Cardiac septum (tissue), 1 donor: ENCODE measurements at places on chromosomes 4 and X.

- DNase-seq: no peak
These were observed 143.3 kb upstream of the GUCY1A1 start for GRCh38 chr4:155523358-155523757.

DNA sequence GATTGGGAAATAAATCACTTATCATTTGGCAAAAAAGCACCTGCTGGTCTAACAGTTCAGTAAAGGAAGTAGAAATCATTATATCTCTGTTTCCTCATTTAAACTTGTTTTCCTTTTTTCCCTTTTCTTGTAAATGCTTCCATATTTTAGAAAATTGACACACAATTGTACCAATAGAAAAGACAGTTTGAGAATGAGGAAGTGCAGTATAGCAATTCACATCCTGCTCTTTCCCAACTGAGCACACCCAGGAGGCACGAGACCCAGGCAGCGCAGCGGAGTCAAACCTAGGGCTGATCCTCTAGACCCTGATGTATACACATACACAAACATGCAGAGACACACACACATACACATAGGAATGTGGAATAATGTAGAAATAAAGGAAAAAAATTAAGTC is 74.8 kb upstream of the PACRGL start:
- DNase-seq: no peak

- no peak for DNase-seq
These were observed 4.9 kb downstream of the HUWE1 start for GRCh38 chrX:53681661-53682060.

GRCh38 chr4:24108567-24108966 is 218.7 kb upstream of the PPARGC1A start:
- DNase-seq: no peak

DNA sequence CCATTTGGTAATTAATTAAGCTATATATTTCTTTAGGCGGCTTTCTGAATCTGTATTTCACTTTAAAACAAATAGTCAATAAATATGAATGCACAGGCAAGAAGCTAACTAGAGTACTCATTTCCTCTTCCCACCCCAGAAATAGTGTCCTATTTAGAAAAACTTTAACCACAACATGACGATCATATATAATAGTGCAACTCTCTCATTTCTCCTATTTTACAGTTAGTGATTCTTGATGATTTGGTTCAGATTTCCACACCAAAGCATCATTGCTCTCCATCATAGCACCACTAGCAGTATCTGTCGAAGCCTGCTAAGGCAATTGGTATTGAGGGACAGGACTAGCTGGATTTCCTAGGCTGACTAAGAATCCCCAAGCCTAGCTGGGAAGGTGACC is 184.0 kb upstream of the GALNTL6 start:
- no peak for DNase-seq

DNA sequence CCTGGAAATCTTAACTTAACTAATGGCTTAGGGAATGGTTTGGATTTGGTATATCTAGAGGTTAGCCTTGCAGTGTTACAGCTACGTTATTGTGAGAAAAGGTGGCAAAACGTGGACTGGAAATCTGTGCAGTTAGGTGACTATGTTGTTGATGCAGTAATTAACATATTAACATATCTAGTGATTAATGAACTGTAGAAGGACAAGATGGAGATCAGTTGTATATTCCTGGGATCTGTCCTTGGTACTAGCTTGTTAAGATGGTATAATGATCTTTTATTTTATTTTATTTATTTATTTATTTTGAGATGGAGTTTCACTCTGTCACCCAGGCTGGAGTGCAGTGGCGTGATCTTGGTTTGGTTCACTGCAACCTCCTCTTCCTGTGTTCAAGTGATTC is 36.9 kb downstream of the GPAT3 start:
- DNase-seq: no peak

- no peak for DNase-seq
These were observed 110.1 kb downstream of the PGRMC2 start for GRCh38 chr4:128177498-128177897.

DNA sequence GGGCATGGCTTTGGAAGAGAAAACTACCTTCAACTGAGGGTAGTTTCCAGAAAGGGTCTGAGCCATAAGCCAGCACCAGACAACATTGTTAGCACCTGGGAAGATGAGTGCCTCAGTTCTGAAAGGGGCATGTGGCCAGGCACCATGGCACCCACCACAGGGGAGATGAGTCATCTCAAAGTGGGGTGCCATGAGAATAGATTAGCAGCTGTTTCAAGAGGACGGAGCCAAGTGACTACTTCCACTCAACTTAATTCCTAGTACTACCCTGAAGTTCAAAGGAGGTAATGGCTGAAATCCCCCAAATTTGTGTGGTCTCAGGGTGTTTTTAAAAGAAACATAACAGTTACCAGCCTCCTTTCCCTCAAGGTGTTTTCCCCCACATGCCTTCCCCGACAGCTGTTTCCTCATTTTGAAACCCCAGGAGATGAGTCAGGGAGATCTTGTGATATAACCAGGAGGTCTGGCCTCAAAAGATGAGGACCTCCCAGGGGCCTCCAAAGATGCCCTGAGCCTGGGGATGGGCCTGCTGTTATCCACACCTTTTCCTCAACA is 27.8 kb upstream of the FTHL17 start:
- no peak for DNase-seq

- no peak for DNase-seq
These were observed 59.1 kb downstream of the IGFBP7 start for GRCh38 chr4:57051095-57051494.

- no peak for DNase-seq
These were observed 50.7 kb downstream of the SNX12 start for GRCh38 chrX:71017396-71017939.

- DNase-seq: no peak
These were observed 87.5 kb upstream of the UXT start for GRCh38 chrX:47746446-47746845.

- no peak for DNase-seq
These were observed 51.1 kb downstream of the C4orf51 start for GRCh38 chr4:145731028-145731427.

DNA sequence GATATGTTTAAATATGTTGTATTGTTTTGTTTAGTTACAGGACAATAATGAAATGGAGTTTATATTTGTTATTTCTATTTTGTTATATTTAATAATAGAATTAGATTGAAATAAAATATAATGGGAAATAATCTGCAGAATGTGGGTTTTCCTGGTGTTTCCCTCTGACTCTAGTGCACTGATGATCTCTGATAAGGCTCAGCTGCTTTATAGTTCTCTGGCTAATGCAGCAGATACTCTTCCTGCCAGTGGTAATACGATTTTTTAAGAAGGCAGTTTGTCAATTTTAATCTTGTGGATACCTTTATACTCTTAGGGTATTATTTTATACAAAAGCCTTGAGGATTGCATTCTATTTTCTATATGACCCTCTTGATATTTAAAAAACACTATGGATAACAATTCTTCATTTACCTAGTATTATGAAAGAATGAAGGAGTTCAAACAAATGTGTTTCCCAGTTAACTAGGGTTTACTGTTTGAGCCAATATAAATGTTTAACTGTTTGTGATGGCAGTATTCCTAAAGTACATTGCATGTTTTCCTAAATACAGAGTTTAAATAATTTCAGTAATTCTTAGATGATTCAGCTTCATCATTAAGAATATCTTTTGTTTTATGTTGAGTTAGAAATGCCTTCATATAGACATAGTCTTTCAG is 26.9 kb downstream of the NUDT6 start:
- no peak for DNase-seq

- DNase-seq: no peak
These were observed 25.9 kb downstream of the SMIM31 start for GRCh38 chr4:164779811-164780216.

GRCh38 chr4:39825741-39826231 is 127.8 kb downstream of the UBE2K start:
- DNase-seq: no peak

GRCh38 chrX:9416562-9417348 is 48.1 kb upstream of the TBL1X start:
- no peak for DNase-seq

DNA sequence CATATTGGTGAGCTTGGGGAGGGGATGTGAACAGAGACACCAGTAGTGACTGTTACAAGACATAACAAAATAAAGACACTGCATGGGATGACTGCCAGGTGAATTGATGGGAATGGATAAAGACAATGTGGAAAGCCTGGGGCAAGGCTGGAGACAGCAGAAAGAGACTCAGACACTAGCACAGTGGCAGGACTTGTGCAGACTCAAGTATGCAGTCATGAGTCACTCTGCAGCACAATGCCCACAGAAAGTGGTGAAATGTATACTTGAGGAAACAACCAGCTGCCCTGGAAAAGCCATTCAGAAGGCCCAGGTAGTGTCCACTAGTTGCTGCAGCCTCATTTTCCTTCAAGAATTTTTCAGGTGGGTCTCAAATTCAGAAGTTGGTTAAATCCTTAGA is 452.3 kb downstream of the MID1IP1 start:
- no peak for DNase-seq

- DNase-seq: no peak
These were observed 23.5 kb upstream of the PDE6B start for GRCh38 chr4:601612-602558.

- no peak for DNase-seq
These were observed 4.0 kb downstream of the ITIH6 start for GRCh38 chrX:54794028-54794427.

DNA sequence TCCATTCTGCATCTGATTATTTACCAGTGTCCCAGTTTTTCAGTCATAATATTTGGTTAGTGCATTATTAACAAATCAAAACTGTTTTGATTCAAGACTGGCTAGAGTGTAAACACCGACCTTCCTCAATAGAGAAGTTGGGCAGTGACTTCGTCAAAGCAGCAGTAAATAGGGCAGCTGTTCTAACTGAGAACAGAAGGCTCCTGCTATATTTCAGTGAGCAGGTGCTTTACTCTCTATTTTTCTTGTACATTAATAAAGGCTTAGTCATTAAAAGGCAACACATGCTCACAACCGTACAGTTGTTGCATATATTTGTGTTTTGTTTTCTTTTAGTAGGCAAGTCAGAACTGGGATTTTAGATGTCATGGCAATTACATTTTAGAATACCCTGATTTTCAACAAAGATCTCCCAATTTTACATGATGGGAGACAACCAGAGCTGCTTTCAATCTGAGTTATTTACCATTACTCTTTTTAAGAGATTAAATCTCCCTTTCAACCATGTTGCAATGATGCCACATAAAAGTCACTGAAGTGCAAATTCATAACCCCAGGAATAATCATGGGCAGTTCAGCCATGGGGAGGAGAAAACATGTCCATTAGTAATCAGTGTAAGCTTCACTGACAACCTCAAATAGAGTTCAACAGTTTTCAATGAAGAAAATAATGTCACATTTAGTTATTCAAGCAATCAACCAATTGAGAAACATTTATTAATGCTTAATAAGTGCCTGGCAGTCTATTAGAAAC is 233.3 kb downstream of the NDST4 start:
- no peak for DNase-seq

DNA sequence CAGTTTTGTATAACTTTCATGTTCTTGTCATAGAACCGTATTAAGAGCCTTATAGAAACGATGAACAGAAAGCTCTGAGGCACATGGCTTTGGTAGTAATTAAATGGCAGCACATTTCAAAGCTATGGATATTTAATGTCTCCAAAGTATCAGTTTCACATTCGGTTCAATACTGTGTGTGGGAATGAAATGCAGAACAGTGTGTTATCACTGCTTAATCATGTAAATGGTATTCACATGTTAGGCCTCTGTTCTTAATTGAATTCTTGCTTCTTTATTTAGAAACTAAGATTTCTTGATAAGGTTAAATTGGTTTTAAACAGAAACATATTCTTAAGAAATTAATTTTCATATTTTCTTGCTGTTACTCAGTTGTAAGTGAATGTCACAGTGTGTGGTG is 701.0 kb upstream of the PITX2 start:
- no peak for DNase-seq

DNA sequence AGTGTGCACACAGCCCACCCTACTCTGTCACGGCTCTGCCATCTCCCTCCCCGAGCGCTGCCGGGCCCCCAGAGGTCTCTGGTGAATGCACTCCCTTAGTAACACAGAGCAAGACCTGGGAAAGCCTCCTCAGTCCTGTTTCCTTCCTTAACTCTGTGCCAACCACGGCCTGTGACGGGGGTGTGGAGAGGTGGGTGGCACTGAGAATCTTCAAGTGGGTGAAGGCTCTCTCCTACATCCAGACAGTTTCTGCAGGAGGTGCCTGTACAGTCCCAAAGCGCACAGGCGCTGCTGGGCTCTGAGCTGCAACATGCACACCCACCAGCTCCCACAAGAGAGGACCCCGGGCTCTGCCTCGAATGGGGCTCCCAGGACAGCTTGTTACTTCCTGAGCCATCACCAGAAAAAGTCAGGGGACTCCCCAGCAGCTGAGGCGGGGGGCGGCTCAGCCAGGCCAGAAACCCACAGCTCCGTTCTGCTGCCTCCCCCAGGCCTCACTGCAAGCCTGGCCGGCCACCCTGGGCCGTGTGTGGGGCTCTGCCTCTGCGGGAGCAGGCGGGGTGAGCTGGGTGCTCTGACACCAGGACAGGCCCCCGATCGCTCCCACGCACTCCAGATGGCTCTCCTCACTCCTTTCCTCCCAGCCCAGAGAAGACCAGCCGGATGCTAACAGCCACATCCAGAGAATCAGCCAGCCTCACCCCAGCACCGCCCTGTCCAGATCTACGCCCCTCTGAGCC is 29.7 kb downstream of the FAM53A start:
- DNase-seq: no peak

GRCh38 chr4:40176602-40177001 is 20.2 kb upstream of the RHOH start:
- no peak for DNase-seq
